ENCODE measurements at places on chromosomes 3 and 15. TPM values are rescaled to one million over a fixed set of nuclear protein-coding genes. Genes with fewer than 3 reads are reported as not detected.

DNA sequence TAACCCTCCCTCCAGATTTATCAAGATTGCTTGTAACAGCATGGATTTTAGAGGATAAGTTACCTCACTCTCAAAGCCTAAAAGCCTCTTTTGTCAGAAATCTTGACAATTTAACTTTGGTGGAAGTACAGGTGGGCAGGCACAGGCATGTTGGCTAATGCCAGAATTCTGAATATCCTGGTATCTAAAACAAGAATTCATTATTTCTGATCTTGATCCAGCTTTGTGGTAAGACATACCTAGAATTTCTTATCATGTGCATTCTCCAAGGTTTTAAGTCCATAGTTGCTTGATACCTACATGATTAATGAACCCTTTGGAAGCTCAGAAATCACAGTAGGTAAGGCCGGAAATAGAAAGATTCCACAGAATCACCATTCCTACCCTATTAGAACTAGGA, 109.9 kb upstream of the TTC14 start:
- no peak for DNase-seq

GRCh38 chr15:86481720-86482119, 402.0 kb downstream of the AGBL1 start:
- no peak for DNase-seq

GRCh38 chr3:141905129-141905528, 28.7 kb downstream of the ATP1B3 start:
- no peak for DNase-seq

TIPARP gene
- total RNA-seq = 21.8 TPM

DNA sequence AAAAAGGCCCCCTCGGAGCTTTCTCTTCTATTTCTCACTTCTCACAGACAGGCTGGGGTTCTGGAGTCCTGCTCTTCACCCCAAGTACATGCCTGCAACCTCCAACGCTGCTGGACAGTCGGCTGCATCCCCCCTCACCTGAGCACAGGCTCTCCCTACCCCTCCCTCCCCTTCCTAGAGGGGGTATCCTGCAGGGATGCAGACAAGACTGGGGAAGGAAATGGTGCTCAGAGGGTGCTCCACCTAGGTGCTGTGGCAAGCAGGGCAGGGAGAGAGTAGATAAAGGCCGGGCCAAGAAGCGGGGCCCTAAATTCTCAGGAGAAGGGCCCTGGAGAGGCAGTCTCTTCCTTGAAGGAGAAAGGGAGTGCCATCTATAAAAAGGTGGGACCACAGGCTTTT, 7.0 kb upstream of the STRA6 start:
- DNase-seq = no peak

DNA sequence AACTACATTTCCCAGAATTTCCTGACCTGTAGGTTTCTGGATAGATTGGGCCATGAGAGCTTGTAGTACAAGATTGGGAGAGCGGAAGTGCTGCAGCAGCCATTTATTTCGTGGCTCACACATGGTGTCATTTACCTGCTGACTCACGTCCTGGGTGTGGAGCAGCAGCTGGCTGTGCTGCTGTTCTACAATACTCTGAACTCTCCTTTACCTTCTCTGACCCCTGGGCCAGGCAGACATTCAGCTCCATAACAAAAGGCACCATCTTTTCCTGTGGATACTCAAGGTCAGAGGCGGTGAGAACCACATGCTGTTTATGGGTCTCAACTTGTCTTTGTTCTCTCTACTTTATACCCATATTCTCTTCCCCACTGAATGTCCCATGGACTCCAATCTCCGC, 490.2 kb downstream of the IGSF11 start:
- no peak for DNase-seq

DNA sequence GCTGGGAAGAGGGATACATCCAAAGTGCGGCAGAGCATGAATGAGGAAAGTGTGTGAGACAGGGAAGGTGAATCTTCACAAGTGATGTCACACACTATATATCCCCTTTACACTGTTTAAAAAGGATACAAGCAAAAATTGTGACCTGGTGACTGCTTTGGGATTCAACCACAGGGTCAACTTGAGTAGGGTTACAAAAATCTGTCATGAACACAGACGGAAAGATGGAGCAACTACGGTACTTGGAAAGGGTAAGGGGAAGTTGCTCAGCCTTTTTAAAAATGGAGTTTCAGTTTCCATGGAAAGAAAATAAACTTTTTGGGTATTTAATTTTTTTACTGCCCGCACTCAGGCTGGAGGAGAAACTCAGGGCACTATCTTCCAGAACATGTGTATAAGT, 60.3 kb downstream of the B3GNT5 start:
- DNase-seq = no peak

HDGFL3 gene
- 40.1 TPM for total RNA-seq

DNA sequence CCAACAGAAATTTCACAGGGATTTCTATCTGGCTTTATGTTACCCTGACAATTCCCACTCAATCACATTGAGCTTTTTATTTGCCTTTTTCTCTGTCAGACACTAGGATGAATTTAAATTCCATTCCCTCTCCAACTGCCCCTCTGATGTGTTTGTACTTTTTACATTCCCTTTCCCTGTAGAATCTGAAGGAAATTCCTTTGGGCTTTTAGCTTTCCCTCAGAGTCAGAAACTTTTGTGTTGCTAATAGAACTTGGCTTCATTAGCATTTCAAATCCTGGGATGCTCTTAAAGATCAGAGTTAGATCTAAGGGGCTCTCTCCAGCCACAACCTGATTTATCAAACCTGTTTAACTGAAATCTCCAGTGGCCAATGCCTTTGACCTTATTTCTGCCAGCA, 7.9 kb upstream of the RARB start:
- no peak for DNase-seq

DNAH12 gene
- total RNA-seq = 0.38 TPM

MEX3B gene
- 0.91 TPM for total RNA-seq

LRRC49 gene
- 14.2 TPM for total RNA-seq

DPPA2 gene
- total RNA-seq = 0.19 TPM

Measured in kidney (tissue), 22 donors.